ENCODE measurements at places on chromosomes 16 and 17. TPM values are rescaled to one million over a fixed set of nuclear protein-coding genes. Genes with fewer than 3 reads are reported as not detected.

Gene PIRT
- total RNA-seq = not detected

Gene NOXO1
- total RNA-seq = not detected

Gene PPP1R27
- total RNA-seq = not detected

Gene SCGB1C2
- not detected for total RNA-seq

Gene TBC1D10B
- 68.9 TPM for total RNA-seq

Gene GSDMA
- total RNA-seq = 0.69 TPM

Gene ZMYND15
- not detected for total RNA-seq

Gene KRT39
- not detected for total RNA-seq

Gene MMD
- 21.7 TPM for total RNA-seq

Gene ASPA
- total RNA-seq = not detected

Gene SYCE1L
- 7.9 TPM for total RNA-seq

Gene KRTAP3-1
- total RNA-seq = not detected

Gene RNF222
- not detected for total RNA-seq

Gene SSTR5
- total RNA-seq = not detected

Gene PSME3IP1
- total RNA-seq = 130 TPM

Gene CETP
- total RNA-seq = not detected

Gene WNK4
- total RNA-seq = 0.12 TPM

Gene FNDC8
- not detected for total RNA-seq

Gene TNFRSF17
- total RNA-seq = not detected

Gene NOG
- 0.09 TPM for total RNA-seq

Gene SLC12A3
- not detected for total RNA-seq

Gene CDK5R1
- total RNA-seq = 8.2 TPM

Gene EVPLL
- not detected for total RNA-seq

Gene MPP3
- total RNA-seq = 0.63 TPM

Gene USP6
- total RNA-seq = 0.02 TPM

Gene TBX4
- not detected for total RNA-seq

Gene TNS4
- 13.1 TPM for total RNA-seq

Gene HBQ1
- 1.6 TPM for total RNA-seq

Gene TMC8
- total RNA-seq = 231 TPM

Gene KCNH4
- total RNA-seq = 1.6 TPM

Gene MAZ
- total RNA-seq = 378 TPM
